ENCODE measurements at places on chromosomes 7 and 10.

GRCh38 chr10:581776-582330, 107.6 kb downstream of the DIP2C start:
- DNase-seq = no peak

GRCh38 chr7:4026941-4027486, 655.1 kb upstream of the FOXK1 start:
- DNase-seq = no peak

GRCh38 chr7:144830024-144830785, 5.6 kb downstream of the TPK1 start:
- DNase-seq = no peak

- no peak for DNase-seq
Measured at GRCh38 chr7:41328544-41328943, 374.3 kb downstream of the INHBA start.

DNA sequence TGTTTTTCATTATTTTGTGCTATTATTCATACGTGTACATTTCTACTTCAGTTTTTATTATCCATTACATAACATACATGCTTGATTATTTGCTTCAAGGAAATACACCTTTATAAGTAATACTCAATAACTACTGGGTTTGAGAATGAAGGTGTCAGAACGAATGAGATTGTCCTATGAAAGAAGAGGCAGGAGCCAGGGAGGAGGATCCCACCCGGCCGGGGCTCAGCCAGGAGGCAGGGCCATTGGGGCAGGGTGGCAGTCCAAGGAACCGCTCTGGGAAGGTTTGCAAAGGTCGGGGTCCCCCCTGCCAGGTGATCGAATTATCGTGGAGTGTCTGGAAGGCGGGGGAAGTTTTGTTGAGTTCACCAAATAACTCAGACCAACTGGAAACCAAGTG, 9.1 kb downstream of the TRIM56 start:
- DNase-seq = no peak

DNA sequence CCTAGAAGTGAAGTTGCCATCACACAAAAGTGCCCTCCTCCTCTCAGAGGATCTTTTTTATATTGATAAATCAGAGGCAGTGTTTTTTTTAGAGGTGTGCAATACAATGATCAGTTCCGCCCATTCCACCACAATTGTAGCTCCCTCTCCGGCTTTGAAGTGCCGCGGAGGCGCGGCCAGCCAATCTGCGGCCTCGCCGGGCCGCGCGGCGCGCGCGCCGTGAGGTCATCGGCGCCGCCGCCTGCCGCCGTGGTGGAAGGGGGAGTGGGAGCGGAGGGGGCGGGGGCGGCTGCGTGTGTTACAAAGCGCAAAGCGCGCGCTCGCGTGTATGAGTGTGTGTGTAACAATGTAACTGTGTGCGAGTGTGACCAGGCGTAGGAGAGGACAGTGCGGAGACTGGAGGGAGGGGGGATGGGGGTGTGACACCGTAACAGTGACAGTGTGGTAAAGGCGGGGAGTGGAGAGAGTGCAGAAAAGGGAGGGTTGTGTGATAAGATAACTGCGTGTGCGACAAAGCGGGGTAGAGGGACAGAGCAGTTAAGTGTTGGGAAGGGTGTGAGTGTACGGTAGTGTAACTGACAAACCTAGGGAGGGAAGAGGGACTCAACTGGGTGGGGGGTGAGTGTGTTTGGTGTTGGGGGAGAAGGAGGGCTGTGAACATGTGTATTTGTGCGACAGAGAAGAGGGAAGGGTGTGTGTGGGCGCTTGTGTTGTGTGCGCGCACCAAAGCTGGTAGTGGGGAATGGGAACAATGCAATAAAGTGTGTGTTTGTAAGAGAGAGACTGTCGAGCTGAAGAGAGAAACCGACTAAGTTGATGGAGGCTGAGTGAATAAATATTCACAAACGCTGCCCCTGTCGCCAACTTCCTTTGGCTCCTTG, at the start of gene SP8:
Gene SP8, minus strand, starts transcription at position 108 of the 881 bp plus-strand sequence. Its CDS starts 88 bp downstream, at position 20.
- DNase-seq = no peak

GRCh38 chr10:99339077-99339476, 9.9 kb downstream of the CNNM1 start:
- DNase-seq = no peak

GRCh38 chr7:18087026-18087686, 59.5 kb upstream of the PRPS1L1 start:
- no peak for DNase-seq

DNA sequence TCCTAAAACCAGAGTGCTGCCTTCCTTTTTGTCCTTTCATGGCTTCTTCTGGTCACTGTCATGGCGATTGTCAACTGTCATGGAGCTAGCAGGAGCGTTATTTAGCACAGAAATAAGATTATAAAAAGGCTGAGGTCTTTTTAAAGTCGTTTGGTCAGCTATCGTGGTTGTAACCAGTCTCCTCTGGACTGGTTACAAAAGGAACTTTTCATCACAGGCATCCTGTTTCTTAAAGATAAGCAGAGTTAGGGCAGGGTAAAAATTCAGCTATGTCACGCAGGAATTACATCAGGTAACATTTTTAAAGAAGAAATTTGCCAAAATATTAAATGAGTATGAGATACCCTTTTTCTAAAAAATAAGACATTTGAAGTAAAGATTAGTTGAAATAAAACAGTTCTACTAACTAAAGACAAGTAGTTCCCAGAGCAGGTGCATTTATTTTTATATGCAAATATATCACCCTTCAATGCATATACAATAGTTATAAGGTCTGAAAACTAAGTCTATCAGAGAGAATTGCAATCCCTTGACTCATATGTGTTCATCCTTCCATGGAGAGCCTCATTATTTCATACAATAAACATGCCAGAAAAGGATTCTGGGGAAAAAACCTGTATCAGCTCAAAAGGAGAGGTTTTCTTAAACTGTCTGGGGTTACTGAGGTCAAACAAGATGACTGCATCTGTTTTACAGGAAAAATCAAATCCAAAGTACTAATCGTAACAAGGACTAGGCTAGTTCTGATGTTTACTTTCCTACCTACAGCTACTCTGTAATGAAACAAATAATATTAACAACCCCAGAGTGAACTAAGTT, 20.9 kb downstream of the FAM24A start:
- DNase-seq = no peak

DNA sequence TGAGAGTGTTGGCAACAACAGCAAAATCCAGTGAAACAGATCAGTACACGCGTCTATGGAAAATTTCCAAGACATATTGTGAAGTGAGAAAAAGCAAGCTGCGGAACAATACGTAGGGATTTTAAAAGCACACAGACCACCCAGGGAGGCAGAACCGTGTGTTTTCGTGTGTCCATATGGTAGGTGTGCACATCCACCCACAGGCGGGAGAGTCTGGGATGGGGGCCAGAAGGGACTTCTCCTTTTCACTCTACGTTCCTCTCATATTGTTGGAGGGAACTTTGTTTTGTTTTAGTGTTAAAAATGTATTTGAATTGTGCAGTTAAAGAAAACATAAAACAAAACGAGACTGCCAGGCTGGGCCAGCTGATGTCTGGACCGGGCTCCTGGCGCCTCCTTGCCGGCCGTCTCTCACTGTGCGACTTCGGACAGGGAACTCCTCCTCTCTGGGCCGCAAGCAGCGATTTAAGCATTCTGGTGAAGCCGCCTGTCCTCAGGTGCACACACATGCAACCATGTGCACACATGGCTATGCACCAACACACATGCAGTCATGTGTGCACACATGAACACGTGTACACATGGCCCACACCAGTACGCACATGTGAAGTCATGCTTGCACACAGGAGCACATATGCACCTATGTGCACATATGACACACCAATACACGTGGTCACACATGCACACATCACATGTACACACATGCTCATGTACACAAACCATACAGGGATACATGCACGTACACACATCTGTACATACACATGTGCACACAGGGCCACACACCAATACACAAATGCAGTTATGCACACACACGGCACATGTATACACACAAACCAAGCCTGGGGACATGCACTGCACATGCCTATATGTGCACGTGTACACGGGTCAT, 141.1 kb downstream of the ELFN1 start:
- DNase-seq = no peak

- DNase-seq = no peak
Measured at GRCh38 chr7:98387544-98388226, 13.2 kb downstream of the BAIAP2L1 start.

DNA sequence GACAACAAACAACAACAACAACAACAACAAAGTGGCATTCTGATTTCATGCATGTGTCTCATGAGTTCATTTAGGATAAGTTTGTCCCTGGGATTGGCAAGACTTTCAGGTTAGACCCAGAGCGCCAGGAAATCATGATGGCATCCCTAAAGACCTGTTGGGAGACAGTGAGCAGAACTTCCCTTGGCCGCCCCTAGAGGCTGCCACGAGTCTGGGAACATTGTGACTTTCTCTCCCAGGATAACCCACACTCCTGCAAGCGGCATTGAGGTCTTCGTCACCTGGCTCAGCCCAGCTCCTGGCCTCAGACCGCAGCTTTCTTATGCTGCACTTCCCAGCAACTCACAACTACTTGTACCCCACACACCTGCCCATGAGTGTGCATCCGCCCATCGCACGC, 80.5 kb upstream of the RNF32 start:
- no peak for DNase-seq
